ENCODE measurements at places on chromosomes 4 and X.

GRCh38 chr4:25106363-25107151 is 53.7 kb downstream of the SEPSECS start:
- DNase-seq, result no peak

GRCh38 chrX:119402588-119402987 is 3.5 kb downstream of the SLC25A43 start:
- DNase-seq, result no peak

DNA sequence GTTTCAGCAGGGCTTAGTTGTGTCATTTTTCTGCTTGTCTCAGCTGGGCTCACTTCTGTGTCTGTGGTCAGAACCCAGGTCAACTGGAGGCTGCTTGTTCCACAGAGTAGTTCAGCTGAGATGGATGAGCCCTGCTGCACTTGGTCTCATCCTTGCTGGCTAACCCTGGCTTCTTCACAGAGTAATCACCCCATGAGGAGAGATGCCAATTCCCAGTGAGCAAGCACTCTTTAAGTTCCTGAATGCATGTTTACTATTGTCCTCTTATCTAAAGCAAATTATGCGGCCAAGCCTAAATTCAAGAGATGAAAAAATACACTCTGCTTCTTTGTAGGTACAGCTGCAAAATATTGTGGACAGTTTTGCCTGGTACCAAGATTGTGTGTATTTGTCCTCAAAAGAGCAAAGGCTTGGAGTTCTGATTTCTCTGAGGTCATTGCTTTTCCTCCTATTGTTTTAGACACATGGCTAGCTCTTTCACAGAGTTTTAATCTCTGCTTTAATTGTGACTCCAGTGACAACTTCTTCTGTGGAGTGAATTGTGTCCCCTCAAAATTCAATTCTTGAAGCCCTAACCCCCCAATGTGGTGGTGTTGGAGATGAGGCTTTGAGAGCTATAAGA is 236.6 kb upstream of the ANKRD50 start:
- no peak for DNase-seq

- DNase-seq, result no peak
Measured at GRCh38 chr4:89727238-89727637, 109.7 kb downstream of the SNCA start.

DNA sequence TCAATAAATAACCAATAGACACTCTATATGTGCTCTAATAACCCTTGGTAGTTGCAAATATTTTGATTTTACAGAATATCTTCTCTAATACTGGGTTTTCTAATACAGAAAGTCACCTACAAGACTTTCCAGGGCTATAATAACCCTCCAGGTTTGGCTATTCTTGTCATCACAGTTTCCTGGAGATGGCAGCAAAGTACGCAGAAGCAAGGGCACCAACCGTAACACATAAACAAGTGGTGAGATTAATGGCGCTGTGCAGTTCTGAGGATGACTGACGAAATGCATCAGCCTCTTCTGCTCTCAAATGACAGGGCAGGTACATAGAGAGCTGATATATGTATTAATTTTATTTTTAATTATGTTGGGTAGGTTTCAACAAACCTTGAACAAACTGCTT is 122.4 kb downstream of the C4orf33 start:
- DNase-seq, result no peak

DNA sequence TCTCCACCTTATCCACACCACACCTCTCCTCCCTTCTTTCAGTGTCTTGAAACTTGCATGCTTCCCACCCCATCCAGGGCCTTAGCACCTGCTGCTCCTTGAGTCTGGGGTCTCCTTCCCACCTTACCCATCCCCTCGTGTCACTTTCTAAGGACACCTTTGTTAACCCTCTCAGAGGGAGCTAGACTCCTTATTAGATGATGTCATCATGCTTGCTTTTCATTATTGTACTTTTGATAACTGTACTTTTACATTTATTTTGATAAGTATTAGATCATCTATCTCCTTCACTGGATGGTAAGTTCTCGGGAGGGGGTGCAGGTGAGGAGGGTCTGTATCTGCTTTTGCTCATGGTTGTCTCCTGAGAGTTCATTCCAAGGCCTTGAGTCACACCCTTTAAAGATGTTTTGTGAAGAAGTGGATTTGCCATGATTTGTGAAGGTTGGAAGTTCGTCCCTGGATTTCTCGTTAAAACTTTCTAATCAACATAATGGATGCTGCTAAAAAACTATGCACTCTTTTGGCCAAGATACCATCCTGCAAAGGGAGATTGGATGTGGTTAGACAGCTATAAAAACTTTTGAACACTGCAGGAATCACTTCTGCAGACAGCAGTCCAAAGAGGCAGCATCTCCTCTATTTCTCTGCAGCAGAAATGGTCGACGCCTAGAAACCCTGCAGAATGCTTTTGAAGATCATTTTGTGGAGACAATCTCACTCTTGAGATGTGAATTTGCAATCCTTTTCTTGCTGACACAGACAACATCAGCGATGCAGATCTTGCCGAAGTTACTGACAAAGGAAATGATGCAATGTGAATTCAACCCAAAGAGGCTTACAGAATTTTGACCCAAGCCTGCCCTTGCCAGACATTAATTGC is 69.6 kb downstream of the ENPP6 start:
- DNase-seq, result no peak

- no peak for DNase-seq
Measured at GRCh38 chr4:93317561-93317960, 511.0 kb upstream of the ATOH1 start.

DNA sequence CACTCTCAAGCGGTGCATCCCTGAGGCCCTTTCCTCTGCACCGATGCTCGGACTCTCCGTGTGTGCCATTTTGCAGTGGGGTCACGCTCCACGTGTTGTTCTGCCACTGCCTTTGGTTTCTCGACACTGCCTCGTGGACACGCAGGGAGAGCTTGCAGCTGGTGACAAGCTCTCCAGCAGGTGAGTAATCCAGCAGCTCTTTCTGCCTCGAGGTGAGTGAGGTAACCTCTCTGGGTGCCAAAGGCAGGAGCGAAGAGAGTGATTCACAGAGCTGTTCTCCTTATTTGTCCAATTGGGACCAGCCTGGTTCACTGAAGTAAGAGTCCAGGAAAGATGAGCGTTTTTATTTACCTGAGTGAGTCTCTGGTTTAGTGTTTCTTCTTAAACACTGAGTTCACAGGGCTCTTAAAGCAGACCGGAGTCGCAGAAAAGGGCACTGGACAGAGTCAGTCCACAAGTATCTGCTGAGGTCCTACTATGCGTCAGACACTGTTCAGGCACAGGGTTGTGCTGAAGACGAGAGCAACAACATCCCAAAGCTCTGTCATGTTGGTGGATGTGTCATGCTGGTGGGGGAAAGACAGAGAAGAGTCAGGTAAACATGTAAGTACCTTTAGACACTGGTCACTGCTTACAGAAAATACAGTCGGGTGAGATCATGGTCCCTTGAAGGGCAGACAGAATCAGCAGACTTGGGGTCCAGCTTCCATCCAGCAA is 61.8 kb downstream of the FHDC1 start:
- DNase-seq, result no peak

DNA sequence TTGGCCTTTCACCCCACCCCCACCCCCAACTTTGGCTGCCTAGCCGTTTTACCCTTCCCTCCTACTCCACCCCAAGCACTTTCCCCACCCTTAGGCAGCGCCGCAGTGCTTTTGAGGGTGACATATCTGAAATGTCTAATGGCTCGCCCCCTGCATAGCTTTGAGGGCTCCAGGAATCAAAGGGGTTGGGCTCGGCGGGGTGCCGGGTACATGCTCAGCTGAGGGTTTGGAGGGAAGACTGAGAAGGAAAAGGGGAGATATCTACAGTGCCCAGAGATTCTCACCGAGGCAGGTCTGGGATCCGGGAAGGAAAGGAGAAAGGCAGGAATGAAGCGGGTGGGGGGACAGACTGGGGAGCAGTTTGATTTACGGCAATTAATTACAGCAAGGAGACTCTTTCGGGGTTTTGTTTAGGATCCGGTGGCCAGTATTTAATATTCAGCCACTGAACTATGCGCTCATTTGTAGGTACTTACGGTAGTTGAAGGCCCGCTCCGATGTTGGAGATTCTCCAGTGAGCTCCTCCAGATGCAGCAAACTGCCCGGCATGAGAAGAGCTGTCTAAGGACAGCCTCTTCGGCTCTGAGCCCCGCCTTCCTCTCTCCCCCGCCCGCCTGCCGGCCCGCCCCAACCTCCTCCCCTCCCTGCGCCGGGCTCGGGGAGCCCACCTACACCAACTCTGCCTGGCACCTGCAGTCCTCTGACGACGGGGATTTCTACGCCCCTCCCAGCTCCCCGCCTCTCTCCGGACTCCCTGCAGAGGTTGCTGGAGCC is at the start of gene IGSF1:
Gene IGSF1 (minus strand): TSS at position 569 of the 774 bp plus-strand sequence. CDS start 2,632 bp downstream, outside the sequence.
- DNase-seq, result no peak

DNA sequence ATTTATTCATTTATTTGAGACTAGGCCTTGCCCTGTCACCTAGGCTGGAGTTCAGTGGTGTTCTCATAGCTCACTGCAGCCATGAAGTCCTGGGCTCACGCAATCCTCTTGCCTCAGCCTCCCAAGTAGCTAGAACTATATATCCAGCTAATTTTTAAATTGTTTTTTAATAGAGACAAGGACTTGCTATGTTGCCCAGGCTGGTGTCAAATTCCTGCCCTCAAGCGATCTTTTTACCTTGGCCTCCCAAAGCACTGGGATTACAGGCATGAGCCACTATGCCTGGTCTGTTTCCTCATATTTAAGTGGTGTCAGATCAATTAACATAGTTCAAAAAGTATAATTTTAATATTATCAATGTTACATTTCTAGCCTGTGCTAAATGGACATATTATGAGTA is 68.5 kb downstream of the AFF1 start:
- no peak for DNase-seq

GRCh38 chr4:183636923-183637322 is 22.1 kb downstream of the RWDD4 start:
- DNase-seq, result no peak

DNA sequence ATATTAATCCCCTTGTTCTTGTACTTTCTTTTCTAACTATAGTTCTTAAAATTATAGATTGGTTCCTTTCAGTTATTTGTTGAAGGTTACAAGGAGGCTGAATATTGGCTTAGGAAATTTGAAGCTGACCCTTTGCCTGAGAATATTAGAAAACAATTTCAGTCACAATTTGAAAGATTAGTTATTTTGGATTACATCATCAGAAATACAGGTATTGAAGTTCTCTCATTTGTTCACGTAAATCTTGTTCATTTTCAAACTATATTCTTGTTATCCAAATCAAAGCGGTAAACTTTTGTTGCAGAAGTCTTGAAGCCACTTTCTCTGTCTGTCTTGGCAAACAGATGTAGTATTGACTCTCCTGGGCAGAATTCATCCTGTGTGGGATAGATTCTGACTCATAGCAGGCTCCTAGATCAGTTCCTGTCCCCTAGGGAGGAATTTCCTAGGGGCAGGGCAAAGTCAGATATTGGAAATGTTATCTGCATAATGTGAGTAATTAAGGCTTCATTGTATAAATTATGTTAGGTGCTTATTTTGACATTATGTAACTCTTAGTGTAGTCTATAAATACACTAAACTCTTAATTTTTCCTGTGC is 25.2 kb downstream of the PI4K2B start:
- DNase-seq, result no peak

DNA sequence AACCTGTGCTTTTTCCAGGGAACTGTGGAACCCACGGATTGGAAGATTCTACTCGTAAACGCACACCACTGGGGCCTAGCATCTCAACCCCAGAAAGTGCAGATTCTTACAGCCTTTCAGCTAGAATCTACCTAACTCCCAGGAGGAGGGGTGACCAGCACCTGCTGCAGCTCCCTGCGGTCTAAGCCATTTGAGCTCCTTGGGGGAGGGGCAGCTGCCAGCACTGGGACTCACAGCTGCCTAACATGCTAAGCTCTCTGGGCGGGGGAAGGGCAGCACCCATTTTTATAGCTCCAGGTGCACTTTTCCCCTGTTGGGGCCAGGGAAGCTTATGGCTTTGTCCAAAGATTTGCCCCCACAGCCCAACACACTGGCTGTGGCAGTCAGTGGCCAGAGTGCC is 595.7 kb upstream of the EPHA5 start:
- DNase-seq, result no peak

DNA sequence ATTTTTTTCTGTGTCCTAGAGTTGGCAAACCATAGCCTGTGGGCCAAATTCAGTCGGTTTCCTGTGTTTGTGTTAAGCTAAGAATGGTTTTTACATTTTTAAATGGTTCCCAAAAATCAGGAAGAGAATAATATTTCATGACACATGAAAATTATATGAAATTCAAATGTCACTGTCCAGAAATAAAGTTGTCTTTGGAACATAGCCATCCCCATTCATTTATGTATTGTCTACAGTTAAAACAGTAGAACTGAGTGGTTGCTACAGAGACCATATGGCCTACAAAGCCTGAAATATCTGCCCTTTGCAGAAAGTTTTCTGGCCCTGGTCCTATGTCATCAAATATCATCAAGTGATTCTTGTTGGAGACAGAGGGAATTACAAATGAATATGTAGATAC is 15.5 kb downstream of the FRMPD4 start:
- no peak for DNase-seq

- no peak for DNase-seq
Measured at GRCh38 chr4:103994059-103994458, 274.3 kb upstream of the TACR3 start.

DNA sequence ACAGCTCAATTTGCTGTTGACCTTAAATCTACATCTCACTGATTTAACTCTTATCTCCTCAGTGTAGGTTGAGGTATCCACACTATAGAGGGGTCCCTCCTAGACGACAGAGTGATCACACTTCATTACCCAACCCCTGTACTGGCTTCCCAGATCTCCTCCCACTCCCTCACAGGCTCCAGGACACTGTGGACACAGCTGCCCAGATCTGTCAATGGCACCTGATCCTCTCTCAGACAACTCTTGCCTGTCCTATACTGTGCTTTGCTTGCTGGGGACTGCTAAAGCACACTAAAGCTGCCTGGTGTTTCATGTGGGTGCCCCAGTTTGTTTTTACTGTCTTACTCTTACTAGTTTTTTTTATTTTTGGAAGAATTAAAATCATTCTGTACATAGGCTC is 27.9 kb downstream of the RAB40AL start:
- DNase-seq, result no peak

- no peak for DNase-seq
Measured at GRCh38 chr4:104815665-104816064, 321.0 kb upstream of the CXXC4 start.

DNA sequence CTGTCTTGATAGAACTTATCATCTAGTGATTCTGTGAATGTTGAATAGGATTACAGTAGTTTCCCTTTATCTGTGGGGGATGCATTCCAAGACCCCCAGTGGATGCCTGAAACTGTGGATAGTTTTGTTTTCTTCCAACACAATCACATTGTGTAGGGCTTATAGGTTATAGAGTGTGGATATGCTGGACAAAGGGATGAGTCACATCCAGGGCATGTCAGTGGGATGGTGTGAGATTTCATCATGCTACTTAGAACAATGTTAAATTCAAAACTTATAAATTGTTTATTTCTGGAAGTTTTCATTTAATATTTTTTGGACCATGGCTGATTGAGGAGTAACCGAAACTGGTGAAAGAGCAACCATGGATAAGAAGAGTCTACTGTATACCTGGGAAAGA is 432.3 kb upstream of the ATOH1 start:
- no peak for DNase-seq

- DNase-seq, result no peak
Measured at GRCh38 chr4:188941524-188942119, 802.4 kb downstream of the TRIML1 start.

DNA sequence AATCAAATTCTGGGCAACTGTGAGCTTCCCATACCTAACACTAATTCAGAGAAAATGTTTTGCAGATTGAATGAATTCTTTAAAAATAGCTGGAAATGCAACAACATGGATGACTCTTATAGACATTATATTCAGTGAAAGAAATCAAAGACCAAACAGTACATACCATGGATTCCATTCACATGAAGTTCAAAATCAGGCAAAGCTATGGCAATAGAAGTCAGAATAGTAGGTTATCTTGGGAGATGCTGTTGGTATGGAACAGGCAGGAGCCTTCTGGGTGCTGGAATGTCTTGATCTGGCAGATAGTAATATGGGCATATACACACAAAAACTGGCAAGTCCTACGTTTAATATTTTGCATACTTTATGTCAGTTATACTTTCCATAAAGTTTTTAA is 25.5 kb upstream of the CBLL2 start:
- DNase-seq, result no peak
